ENCODE measurements at places on chromosomes 3 and 15.

DNA sequence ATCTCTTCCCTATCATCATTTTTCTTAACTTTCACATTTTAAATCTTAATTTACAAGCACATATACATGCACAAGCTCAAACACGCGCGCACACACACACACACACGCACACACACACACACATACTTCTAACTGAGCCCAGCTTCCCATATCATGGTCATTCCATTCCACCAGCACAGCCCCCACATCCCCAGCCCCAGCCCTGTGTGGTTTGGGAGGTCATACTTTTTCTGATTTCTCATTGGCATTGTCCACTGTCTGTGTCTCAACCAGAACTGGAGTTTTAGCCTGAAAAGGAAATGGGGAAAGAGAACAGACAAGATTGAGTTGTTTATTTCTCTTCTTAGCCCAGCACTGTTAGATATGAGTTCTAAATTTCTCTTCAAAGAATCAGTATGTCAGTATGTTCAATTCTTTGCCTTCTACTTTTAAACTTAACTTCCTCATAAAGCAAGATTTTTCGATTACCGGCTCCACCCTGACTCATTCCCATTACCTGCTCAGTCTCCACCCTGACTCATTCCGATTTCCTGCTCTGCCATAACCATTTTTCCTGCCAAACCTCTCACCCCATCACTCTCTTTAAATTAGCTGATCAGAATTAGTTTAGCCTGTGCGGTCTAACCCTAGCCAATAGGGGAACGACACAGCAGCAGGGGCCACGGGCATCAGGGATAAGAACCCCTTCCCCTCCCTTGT, 6.4 kb downstream of the IQCF1 start:
- no peak for DNase-seq

GRCh38 chr3:123993818-123994217, 1.9 kb upstream of the ROPN1 start:
- no peak for DNase-seq

GRCh38 chr3:166191411-166191810, 354.2 kb upstream of the BCHE start:
- DNase-seq: no peak

DNA sequence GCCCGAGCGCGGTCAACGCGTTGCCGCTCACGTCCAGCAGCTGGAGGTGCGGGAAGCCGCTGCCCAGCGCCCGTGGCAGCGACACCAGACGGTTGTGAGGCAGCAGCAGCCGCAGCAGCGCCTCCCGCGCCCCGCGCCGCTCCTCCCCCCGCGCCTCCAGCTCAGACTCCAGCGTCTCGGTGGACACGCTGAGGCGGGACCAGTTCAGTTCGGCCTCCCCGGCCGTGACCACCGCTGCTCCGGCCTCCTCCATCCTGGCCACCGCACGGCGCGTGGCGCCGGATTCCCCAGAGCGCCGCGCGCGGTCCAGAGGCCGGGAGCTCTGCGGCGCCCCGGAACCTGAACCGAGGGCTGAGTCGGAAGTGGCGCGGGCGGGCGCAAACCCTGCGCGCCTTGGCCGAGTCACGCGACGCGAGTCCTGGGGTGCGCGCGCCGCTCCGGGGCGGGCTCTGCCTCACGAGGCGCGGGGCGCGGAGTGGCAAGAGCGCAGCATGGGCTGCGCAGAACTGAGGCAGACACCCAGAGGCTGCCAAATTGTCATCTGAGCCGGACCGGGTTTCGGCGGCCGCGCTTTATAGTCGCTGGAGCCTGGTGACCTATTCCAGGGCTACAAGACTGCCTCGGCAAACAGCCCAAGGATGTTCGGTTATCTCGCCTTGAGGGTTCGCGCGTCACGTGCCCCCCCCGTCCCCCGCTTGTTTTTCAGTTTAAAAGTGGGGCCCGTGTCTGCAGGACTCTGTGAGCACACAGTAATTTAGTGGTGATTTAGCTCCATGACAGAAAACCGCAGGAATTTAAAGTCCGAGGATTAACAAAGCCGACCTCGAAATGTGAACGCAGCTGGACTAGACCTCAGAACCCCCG, at the start of gene LRRC58:
LRRC58 (minus strand) TSS at position 364 of the 864 bp plus-strand sequence; CDS start at position 253, 111 bp downstream.
- peak; percentile 83 for DNase-seq

Data from activated CD4-positive, alpha-beta T cell treated with anti-CD3 and anti-CD28 coated beads, Interleukin-2, amount 50 U/mL, for 24 hours (primary cell).